Occipital lobe (tissue), 3 donors: ENCODE measurements at places on chromosomes 2 and 18.

DNA sequence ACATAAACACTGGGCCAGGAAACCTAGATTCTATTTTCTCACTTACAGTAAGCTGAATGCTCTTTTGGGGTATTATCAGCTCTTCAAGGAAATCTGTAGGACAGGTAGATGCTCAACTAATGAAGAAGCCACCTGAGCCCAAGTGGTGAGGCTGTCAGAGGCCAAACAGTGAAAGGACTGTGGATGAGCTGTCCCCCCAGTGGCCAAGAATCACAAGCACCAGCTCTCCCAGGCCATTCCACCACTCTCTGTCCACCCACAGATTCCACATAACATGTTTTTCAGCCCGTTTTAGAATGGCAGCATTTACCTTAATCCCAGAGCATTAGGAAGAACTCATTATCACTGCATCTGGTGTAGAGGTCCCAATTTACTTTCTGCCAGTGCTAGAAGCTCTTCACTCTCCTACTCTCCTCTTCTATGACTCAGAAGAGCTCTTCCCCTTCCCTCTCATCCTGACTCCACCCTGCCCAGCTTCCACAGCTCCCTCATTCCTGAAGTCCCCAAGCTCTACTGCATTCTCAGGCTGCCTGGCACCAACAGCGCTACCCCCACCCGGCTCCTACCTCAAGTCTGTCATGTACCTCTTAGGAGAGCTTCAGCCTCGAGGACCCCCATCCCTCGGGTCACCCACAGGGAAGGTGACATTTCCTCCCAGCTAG, 43.8 kb upstream of the GORASP2 start:
- DNase-seq: no peak

DNA sequence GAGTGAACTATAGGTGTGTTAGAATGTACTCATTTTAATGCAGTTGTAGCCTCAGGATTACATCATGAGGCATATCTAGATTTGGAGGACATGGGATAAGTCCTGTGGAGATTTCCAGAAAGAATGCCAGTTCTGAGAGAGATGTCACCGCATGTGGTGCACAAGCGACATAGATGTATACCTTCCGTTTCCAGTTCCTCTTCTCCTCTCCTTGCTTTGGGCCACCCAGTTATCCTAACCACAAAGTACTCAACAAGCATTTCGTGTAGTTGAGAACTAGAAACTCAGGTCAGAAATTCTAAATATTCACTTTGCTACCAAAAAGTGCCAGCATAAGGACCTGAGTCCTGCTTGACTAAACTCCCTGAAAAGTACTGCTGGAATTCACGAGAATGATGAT, 66.5 kb downstream of the KCTD18 start:
- no peak for DNase-seq

GRCh38 chr18:53503914-53504441, 720.5 kb downstream of the MBD2 start:
- DNase-seq: no peak

GRCh38 chr2:100383954-100384353, 33.5 kb downstream of the CHST10 start:
- no peak for DNase-seq

DNA sequence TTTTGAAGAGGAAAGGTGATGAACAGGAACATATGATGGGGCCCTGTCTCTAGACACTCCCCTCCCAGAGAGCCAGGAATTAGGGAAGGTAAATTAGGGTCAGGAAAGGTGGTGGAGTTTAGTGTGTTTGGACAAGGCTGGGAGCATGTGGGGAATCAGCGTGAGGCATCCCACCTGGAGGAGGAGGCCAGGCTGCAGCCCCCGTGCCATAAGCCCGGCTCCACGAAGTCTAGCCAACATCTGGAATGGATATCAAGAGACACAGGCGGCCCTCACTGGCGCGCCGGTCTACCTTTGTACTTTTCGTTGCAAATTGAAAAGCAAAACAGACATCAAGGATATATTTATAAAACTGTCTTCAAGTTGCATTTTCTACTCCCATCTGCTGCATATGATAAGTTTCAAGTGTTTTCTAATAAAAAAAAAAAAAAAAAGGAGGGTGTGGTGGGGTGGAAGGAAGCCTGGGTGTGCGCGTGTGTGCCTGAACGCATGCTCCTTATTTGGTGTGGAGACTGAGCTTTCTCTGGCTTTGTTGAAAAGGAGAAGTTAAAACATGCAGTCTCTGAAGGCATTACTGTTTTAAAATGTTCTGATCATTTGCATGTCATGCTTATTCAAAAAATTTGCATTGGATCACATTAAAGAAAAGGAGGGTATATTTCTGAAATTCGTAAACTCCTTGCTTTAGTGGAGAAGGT, 546.7 kb upstream of the ID2 start:
- no peak for DNase-seq

- no peak for DNase-seq
Observed at GRCh38 chr18:27520401-27520800, 335.3 kb upstream of the CHST9 start.

- DNase-seq: no peak
Observed at GRCh38 chr2:231554748-231555545, 24.7 kb upstream of the NMUR1 start.
